ENCODE measurements at places on chromosomes 13 and 19.
A peak's percentile ranks its signal among the peaks of the same experiment; 100 is the strongest.

- DNase-seq = no peak
Measured at GRCh38 chr19:42324655-42325307, 654 bp upstream of the MEGF8 start.

- DNase-seq = no peak
Measured at GRCh38 chr19:54399189-54399588, 16.1 kb upstream of the TTYH1 start.

DNA sequence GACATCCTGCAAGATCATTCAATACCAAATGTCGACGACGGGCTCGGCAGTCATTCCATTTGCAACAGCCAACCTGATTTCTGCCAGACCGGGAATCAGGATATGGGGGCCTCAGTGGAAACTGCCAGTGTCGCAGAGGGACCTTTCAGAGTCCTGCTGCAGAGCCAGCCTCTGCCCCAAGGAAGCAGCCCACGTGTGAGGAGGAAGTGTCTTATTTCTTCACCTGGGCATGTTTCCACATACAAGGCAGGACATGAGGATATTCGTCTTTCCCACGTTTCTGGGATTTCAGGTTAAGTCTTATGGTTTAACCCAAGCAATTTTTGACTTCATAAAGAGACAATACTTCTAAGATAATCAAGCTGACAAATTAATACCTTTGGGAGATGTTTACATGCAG, 69.9 kb downstream of the ABCC4 start:
- no peak for DNase-seq

GRCh38 chr13:20499986-20500385, 25.7 kb downstream of the CRYL1 start:
- no peak for DNase-seq

- DNase-seq = no peak
Measured at GRCh38 chr19:12641456-12641855, 25.1 kb downstream of the MAN2B1 start.

GRCh38 chr19:8506402-8506957, 4.0 kb upstream of the PRAM1 start:
- DNase-seq = peak; percentile 51

GRCh38 chr19:4676955-4677731, 7.0 kb upstream of the MYDGF start:
- peak; percentile 53 for DNase-seq

- DNase-seq = no peak
Measured at GRCh38 chr13:67221630-67222226, 8.4 kb downstream of the PCDH9 start.

- DNase-seq = no peak
Measured at GRCh38 chr19:1041835-1042685, 2.2 kb downstream of the ABCA7 start.

- peak; percentile 10 for DNase-seq
Measured at GRCh38 chr13:46211116-46211482, 629 bp upstream of the LRRC63 start.

DNA sequence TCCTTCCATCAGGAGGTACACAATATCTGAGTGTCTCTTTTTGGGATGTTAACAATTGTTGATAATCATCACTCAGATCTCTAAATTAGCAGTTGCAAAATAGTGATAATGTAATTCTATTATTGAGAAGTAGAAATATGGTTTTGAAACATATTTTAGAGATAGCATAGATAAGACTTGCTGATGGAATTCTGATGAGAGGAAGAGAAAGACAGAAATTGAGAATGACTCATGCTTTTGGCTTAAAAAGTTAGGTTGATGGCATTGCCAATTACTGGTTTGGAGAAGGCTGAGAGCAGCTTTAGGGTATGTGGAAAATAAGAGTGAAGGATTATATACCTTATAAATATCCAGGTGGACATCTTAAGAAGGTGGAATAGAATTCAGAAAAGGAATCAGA, 106.4 kb upstream of the EDNRB start:
- DNase-seq = no peak

DNA sequence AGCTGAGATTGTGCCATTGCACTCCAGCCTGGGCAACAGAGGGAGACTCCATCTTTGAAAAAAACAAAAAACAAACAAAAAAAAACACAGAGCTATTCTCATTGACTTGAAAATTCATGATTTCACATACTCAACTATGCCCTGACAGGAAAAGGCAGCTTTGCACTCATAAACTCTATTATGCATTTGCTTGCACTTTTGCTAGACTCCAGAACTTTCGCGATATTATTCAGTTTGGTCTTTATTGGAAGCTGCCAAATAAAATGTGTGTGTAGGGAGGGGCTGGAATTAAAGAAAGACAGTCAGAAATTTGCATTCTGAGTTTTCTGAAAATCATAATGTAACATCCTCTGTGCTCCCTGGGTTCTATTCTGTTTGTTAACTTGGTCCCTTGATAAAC, 635.1 kb upstream of the KLF12 start:
- no peak for DNase-seq

- no peak for DNase-seq
Measured at GRCh38 chr19:7861619-7862412, 12.4 kb downstream of the PRR36 start.

GRCh38 chr19:41671486-41671885, 16.6 kb downstream of the CEACAM7 start:
- no peak for DNase-seq
